NCI-H2081 (cell line): ENCODE measurements at places on chromosomes 6 and 20.
A peak's percentile ranks its signal among the peaks of the same experiment; 100 is the strongest.

DNA sequence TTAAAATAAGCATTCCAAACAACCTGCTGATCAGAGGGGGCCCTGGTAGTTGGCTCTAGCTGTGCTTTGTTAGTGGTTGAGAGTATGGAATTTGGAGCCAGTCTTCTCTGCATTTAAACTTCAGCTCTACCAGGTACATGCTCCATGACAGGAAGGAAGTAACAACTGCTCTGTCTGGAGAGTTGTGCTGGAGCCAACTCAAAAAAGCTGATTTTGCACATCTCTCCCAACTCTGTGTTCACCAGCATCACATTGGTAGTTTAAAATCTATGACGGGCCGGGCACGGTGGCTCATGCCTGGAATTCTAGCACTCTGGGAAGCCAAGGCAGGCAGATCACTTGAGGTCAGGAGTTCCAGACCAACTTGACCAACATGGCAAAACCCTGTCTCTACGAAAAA, 68.8 kb upstream of the BMP2 start:
- DNase-seq = no peak

DNA sequence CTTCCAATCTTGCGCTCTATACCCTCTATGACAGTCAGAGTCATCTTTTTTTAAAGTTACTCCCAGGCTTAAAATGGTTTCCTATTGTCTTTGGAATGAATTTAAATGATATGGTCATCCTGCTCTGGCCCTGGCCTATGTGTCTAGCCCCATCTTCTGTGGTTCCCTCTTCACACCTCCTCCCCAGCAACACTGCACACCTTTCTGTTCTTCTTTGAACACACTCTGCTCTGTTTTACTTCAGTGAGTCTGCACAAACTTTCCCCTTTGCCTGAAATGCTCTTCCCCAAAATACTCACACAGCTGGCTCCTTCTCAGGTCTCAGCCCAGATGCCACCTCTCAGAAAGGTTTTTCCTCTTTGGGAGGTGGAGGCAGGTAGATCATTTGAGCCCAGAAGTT, 132.7 kb downstream of the FYN start:
- no peak for DNase-seq

DNA sequence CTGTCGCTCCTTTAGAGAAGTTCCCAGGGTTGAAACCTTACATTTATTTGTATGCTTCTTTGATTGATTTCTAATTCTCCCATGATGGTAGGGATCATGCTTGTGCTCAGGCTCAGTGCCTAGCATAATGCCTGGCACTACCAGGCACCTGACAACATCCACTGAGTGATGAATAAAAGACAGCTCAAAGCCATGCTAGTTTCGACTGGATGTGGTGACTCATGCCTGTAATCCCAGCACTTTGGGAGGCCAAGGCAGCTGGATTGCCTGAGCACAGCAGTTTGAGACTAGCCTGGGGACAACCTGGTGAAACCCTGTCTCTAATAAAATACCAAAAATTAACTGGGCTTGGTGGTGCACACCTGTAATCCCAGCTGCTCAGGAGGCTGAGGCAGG, 11.6 kb upstream of the CD164 start:
- DNase-seq = no peak

GRCh38 chr6:104688283-104688969, 171.3 kb downstream of the HACE1 start:
- no peak for DNase-seq

DNA sequence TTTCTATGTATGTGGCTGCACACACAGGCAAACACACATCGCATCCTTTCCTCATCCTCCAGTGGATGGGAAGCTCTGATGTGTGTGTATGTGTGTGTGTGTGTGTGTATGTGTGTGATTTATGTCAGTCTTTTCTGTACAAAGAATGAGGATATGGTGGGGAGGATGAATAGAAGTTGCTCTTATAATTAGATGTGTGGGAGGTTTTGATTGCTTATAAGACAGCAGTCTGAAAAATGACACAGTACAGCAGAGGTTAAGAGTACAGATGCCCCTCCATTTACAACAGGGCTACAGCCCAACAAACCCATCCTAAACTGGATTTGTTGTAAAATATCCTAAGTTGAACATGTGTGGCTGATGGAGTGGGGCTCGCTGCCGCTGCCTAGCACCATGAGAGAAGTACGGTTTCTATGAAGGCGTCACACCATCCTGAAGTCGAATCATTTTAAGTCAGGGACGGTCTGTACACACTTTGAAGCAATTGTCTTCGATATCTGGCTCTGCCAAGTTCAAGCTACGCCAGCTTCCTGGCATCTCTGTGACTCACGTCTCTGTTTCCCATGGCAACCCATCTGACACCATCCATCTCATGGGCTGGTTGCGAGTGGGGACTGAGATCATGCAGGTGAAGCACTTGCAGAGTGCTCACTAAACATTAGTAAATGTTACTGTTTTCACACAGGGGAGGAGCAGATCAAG, 252.6 kb downstream of the MYLK4 start:
- peak; percentile 9 for DNase-seq

- no peak for DNase-seq
These were observed 229.7 kb upstream of the MARCKS start for GRCh38 chr6:113627480-113627879.

GRCh38 chr6:57216235-57217101, 5.6 kb downstream of the RAB23 start:
- no peak for DNase-seq

DNA sequence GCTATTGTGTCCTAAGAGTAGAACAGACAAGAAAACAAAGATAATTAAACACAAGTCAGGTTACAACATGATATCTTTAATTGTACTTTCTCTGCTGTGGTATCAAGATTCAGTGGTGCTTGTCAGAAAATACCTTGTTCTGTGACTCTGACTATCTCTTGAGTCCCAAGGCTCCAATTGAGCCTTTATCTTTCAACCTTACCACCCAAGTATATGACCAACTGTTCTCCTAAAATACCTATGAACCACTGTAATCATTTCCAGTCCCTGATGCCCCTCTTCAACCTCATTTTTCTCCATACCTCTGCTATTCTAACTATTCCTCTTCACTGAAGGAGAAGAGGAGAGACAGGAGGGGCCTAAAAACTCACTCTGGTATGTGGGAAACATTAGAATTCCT, 66.9 kb upstream of the TPD52L1 start:
- no peak for DNase-seq

- no peak for DNase-seq
These were observed 31.7 kb downstream of the REPS1 start for GRCh38 chr6:138956244-138956924.

- DNase-seq = no peak
These were observed 648.4 kb upstream of the MARCKS start for GRCh38 chr6:113208726-113209125.

DNA sequence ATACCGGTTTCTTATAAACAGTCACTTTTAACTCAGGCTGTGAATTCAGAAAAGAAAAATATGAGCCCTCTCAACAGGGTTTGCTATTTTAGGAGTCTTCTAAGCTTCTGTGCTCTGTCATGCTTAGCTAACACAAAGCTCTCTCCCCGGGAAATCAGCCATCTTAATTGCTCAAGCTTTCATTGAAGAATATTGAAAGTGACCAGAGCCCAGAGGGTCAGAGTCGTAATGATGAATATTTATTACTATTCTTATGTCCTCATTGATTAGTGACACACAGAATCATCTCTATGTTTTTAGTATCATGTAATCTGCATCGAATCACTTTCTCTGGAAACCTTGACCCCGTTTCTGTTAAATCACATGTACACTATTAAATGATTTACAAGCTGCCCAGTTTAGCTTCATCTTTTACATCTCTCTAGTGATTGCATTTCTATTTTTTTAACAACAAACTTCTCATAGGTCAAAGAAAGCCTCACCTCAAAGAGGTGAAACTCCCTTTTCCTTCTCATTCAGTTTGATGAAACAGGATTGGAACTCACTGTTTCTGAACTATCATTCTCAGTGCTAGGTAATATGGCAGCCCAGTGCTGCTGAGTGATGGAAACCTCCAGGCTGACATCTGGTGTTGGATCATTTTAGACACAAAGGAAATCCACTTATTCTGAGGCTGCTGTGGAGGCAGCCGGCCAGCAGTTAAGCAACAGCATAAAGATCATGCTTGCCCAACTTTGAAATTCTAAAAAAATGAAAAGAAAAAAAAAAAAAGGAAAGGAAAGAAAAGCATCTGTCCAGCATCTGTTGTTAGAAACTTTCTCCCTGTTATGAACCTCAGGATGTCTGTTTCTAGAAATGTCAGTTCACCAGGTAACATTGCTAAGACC, 96.3 kb downstream of the RFPL4B start:
- DNase-seq = no peak

DNA sequence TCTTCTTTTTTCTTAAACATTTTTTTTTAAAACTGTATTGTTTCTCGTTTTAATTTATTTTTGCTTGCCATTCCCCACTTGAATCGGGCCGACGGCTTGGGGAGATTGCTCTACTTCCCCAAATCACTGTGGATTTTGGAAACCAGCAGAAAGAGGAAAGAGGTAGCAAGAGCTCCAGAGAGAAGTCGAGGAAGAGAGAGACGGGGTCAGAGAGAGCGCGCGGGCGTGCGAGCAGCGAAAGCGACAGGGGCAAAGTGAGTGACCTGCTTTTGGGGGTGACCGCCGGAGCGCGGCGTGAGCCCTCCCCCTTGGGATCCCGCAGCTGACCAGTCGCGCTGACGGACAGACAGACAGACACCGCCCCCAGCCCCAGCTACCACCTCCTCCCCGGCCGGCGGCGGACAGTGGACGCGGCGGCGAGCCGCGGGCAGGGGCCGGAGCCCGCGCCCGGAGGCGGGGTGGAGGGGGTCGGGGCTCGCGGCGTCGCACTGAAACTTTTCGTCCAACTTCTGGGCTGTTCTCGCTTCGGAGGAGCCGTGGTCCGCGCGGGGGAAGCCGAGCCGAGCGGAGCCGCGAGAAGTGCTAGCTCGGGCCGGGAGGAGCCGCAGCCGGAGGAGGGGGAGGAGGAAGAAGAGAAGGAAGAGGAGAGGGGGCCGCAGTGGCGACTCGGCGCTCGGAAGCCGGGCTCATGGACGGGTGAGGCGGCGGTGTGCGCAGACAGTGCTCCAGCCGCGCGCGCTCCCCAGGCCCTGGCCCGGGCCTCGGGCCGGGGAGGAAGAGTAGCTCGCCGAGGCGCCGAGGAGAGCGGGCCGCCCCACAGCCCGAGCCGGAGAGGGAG, 580 bp downstream of the VEGFA start:
- DNase-seq = no peak
